ENCODE measurements at places on chromosomes 13 and 19.

- DNase-seq, result no peak
Measured at GRCh38 chr13:21219036-21219381, 42.6 kb downstream of the MRPL57 start.

GRCh38 chr13:47511647-47512046 lies 489.4 kb downstream of the SUCLA2 start:
- no peak for DNase-seq

- no peak for DNase-seq
Measured at GRCh38 chr13:78036841-78037240, 118.2 kb upstream of the EDNRB start.

DNA sequence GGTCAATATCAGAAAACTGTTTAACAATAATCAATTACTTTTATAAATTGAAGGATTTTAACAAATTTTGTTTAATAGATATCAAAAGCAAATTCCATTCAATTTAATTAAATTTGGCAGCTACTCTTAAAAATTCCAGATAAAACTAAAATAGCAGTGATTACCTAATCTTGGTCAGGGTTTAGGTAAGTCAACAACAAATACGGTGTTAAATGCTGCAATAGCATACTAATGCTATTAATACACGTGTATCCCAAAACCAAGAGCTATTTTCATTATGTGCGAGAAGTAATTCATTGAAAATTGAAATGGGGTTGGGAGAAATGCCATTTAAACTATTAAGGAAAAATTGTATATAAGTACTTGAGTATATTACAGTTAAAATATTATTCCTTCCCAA lies 105.6 kb downstream of the DHRS12 start:
- no peak for DNase-seq

- no peak for DNase-seq
Measured at GRCh38 chr13:74895042-74895796, 586.8 kb downstream of the TBC1D4 start.

DNA sequence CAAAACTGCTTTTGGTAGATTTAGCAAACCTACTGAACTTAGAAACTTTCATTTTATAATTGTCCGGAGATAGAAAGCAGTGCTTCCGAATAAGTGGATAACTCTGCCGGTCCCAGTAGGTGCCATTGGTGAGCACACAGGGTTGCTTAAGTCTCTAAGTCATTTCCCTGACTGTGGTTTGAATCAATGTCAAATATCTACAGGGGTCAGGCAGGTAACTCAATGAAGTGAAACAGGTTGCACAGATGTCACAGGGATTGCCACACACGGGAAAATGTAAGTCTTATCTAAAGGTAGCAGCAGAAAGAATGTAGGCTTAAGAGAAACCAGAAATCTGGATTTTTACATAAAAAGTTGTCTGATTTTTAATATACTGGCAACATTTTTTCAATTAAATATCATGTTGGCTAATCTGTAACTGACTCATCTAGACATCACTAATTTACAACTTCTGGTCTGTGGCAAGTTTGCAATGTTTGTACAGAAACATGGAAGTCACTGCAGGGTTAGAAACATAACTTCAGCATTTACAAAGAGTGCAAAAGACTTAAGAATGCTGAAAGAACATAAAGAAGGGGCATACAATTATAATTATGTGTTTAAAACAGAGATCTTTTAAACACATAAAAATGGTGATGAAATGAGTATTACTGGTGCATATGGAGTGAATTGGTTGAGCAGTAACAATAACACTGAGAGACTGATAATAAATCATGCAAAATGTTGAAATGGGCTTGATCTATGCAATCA lies 14.3 kb upstream of the LRRC63 start:
- DNase-seq, result no peak

GRCh38 chr13:49058761-49059160 lies 83.0 kb downstream of the FNDC3A start:
- no peak for DNase-seq

- DNase-seq, result no peak
Measured at GRCh38 chr19:19202707-19203011, 555 bp downstream of the NR2C2AP start.

GRCh38 chr19:16895467-16896145 lies 6.8 kb downstream of the F2RL3 start:
- no peak for DNase-seq

GRCh38 chr19:51750400-51751094 lies 1.1 kb downstream of the FPR1 start:
- DNase-seq, result no peak

Data from activated CD8-positive, alpha-beta memory T cell treated with anti-CD3 and anti-CD28 coated beads for 1 hour (primary cell).